ENCODE measurements at places on chromosomes 5 and 9.

GRCh38 chr5:137231540-137231939 lies 267.6 kb downstream of the SPOCK1 start:
- DNase-seq = no peak

GRCh38 chr5:170633235-170634081 lies 129.6 kb downstream of the KCNIP1 start:
- DNase-seq = no peak

DNA sequence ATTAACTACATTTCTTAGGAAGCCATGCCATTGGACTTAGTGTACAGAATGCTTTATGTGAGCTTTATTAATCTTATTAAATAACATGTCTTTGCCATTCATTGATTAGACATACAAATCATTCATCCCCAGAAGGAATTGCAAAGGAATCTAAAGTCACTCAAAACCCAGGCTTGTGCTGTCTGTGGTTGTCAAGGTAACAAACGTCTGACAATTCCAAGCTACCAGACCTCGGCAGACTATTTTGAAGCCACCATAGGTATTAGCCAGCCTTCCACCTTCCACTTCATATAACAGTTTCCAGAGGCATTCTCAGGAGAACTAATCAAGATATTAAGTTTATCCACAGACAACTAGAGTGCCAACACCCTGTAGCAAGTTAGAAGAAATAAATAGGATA lies 135.2 kb upstream of the TUSC1 start:
- no peak for DNase-seq

- DNase-seq = no peak
Observed at GRCh38 chr5:55714339-55714738, 2.2 kb upstream of the SLC38A9 start.

DNA sequence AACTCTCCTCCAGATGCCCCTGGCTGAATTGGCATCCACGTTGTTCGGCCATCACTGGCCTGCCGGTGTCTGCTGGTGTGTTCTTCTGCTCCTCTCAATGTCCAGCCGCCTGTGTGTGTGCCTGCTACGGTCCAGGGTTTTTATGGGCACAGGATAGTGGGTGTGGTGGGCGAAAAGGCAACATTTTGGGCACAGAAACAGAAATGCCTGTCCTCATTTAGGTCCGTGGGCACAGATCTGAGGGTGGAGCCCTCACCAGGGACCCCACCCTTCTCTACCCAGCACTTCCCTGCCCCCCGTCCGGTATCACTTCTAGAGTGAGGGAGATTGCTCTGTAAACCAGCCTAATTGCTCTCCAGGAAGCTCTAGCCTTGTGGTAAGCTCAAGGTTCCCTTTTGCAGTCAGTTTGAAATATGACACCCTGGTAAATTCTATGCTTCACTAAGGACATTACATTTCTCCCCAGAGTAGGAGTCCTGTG lies 410.1 kb downstream of the MAT2B start:
- no peak for DNase-seq

GRCh38 chr9:385818-386398 lies 171.2 kb downstream of the DOCK8 start:
- DNase-seq = peak; percentile 37

DNA sequence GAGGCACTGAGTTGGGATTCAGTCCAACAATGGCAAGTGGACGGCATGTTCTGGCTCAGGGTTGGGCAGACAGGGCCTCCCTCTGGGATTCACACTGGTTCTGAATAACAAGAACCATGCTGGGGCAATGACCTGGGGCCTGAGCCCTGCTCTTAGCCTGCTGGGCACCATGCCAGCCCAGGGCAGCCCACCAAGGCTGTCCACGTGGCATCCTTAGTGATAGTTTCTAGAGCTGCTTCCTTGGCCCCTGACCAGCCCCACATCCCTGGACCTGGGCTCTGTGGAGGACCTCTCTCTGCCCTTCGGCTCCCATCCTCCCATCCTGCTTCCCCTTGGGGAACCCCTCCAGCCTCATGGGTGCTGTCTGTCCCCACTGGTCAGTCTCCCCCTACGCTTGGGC lies 22.3 kb upstream of the OLFM1 start:
- no peak for DNase-seq

- DNase-seq = no peak
Observed at GRCh38 chr9:126794441-126794840, 10.4 kb upstream of the ZBTB43 start.

DNA sequence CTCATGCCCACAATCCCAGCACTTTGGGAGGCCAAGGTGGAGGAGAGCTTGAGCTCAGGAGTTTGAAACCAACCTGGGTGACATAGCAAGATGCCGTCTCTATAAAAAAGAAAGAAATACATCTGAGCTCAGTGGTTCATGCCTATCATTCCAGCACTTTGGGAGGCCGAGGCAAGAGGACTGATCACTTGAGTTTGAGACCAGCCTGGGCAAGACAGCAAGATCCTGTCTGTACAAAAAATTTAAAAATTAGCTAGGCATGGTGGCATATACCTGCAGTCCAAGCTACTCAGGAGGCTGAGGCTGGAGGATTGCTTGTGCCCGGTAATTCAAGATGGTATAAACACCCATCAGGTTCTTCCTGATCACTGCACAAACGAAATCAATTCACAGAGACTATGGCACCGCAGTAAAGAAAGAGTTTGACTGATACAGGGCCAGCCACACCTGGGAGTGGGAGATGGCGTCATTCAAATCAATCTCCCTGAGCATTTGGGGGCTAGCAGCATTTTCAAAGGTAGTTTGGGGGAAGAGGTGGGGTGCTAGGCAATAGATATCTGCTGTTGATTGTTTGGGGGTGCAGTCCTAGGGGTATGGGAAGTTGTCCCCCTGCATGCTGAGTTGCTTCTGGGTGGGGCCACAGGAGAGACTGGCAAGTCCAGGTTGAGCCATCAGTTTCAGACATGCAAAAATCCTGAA lies 169.2 kb downstream of the TTC39B start:
- no peak for DNase-seq

DNA sequence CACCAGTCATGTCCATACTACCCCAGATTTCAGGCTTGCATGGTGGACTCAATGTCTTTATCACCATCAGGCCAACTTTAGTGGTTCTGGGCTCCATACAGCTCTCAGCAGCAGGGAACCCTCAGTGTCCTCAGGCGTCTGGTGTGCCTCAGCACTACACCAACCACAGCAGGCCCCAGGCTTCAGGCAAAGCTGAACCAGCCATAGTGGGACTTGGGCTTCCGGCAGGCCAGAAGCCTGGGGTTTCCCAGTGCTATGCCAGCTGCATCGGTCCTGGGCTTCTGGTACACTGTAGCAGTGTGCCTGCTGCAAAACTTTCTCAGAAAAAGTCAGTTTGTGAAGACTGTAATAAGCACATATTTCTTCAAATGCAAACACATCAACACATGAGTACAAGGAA lies 11.0 kb upstream of the ZDHHC21 start:
- DNase-seq = no peak

DNA sequence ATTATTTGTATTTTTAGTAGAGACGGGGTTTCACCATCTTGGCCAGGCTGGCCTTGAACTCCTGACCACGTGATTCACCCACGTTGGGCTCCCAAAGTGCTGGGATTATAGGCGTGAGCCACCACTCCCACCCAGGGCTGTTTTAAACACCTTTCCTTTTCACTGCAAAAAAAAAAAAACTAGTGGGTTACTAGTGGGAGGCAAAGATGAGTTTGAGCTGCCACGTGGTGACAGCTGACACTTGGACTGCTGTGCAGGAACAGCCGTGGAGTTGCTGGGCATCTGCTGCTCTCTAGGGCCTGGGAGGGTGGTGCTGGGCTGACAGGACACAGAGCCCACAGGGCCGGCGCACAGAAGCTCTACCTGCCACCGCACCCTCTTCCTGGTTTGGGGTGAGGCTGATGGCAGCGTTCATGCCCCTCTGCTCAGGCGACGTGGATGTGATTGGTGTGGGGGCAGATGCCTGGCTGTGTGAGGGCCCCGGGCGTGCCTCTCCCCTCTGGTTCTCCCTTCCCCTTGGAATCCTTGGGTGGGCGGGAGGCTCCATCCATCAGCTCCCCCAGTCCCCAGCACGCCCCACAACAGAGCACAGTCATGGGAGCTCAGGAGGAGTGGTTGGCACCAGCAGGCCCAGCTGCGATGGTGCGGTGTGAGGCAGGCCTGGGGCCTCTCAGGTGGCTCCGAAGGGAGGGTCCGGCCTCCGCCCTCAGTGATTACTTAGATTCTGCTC lies 16.9 kb downstream of the RABL6 start:
- DNase-seq = no peak

DNA sequence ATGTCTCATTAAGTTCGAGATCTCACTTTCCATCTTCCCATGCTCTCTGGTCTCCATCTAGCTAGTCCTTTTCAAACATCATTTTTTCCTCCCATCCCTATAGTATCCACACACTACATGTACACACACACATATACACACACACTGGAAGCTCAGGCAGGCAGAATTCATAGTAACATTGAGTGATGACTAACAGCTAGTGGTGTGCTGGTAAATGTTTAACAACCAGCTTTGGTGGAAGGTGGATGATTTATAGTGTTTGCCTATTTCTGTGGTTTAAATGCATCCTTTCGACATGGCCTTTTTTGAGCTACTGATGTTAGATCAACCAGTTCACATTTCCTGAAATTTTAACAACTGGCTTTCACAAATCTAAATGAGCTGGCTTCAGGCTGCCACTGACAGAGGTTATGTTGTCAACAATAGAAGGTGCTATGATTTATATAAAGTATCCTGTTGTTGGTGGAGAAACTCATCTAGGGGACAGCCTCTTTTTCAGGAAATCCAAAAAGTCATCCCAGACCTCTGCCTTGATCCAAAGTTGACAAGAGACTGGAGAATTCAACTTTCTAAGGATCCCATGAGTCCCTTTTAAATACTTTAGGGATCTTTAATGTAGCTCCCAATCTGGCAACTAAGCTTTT lies 117.8 kb downstream of the CCDC192 start:
- DNase-seq = no peak

GRCh38 chr5:133494923-133495246 lies 117.5 kb downstream of the FSTL4 start:
- no peak for DNase-seq

GRCh38 chr9:19022206-19022605 lies 10.8 kb downstream of the SAXO1 start:
- no peak for DNase-seq

DNA sequence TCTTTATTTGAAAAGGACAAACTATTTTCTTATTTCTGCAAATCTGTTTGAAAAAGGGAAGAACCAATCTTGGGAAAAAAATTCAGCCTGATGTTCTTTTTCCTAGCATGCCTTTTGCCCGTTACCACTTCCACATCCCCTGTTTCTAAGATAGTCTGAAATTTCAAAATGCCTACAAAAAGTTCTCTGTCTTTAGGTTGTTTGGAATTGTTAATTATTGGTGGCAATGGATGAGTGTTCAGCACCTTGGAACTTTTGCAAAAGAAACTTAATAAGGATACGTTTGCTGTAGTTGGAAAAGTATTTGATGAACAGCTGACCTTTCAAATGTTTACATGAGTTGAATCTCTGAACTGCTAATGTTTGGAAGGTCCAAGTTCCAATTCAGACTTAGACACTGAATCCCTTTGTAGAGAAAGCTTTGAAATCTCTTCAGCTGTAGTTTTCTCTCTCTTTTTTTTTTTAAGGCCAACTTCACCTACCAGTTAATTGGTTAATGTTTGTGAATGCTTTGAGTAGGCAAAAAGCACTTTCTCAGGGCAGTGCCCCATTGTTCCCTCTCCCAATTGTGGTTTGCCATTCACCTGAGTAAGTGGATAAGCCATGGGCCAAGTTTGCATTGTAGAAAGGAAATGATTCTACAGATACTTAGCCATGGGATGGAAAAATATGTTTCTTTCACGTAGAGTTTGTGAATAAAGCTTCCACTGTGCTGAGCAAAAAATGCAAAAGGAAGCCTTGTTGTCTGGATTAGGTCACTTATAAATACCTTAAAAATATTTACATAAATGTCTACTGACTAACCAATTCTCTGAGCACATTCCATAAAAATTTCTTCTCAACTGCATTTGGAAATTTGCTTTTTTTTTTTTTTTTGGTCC lies 156.4 kb upstream of the ELL2 start:
- DNase-seq = no peak

GRCh38 chr5:164073081-164073480 lies 567.7 kb downstream of the MAT2B start:
- no peak for DNase-seq

DNA sequence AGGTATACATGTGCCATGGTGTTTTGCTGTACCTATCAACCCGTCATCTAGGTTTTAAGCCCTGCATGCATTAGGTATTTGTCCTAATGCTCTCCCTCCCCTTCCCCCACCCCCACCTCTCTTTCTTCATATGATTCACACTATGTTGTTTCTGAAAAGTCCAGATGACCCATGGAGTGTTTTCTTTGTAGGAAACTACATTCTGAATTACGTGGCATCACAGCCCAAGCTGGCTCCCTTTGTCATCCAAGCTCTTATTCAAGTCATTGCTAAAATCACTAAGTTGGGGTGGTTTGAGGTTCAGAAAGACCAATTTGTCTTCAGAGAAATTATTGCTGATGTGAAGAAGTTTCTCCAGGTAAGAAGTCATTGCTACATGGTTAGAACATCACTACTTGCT lies 30.4 kb downstream of the RANBP17 start:
- DNase-seq = no peak
